ENCODE measurements at places on chromosomes 5 and 9.
A peak's percentile ranks its signal among the peaks of the same experiment; 100 is the strongest.

DNA sequence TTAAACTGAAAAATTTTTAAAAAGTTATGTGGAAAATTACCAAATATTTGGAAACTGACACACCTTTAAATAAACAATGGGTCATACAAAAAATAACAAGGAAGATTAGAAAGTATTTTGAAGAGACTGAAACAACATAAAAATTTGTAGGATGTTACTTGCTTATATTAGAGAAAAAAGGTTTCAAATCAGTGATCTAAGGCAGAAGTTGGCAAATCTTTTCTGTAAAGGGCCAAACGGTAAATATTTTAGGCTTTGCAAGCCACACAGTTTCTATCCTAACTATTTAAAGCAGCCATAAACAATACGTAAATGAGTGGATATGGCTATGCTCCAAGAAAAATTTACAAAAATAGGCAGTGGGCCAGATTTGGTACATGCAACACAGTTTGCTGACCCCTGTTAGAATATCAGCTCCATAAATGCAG lies 81.3 kb downstream of the OXCT1 start:
- DNase-seq = no peak

- DNase-seq = no peak
These were observed 3.6 kb downstream of the CCL19 start for GRCh38 chr9:34687276-34688030.

DNA sequence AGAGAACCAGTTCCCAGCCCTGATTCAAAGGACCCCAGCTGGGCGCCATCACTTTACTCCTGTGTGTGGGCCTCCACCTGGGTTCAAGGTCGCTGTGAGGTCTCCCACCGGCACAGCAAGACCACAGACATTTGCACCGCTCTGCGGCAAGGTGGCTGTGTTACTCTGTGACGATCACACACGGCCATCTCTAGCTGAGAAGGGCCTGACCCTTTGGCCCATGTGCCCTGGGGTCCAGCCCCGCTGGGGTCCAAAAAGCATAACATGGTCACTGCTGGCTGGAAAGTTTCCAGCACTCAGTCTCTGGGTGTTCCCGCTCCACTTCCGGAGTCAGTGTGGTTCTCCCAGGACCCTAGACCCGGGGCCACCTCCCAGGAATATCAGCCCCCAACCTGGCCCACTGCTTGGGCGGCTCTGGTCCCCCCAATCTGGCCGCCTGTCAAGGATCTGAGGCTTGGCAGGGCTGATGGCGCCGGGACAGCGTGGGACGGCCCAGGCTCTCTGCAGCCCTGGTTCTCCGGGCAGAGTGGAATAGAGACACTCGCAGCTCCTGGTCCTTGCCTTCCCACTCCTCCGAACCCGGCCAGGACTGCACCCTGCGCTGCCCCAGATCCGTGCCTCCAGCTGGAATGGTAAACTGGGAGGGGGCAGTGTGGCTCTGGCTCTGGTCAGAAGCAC lies 3.9 kb upstream of the LMX1B start:
- DNase-seq = no peak

DNA sequence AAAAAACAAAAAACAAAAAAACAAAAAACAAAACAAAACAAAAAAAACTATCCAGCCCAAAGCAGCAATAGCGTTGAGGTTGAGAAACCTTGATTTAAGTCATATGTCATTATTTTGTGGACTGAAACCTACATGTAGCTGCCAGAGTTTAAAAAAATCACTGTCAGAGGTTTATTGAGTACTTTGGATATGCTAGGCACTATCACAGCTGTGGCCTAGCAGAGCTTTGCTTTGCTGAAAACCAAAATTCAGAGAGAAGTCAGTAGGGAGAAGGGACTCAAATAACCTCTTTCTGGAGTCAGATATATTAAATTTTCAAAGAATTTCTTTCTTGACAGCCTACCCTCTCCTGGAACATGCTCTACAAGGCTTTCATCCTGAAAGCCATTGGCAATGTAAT lies 151.5 kb downstream of the TARS1 start:
- no peak for DNase-seq

DNA sequence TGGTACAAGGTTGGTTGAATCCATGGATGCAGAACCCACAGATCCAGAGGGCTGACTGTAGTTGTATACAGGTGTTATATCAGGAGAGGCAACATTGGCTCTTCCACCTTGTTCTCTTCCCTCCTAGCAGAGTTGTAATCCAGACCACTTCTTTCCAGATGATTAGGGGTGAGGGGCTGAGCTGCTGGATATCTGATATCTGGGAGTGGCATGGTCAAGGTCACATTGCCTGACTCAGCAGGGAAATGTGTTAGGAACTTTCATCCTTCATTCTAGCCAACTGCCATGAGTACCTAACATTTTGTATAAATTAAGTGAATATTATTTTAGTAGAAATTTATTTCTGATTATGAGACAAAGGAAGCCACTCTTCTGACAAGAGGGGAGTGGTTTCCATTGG lies 7.3 kb downstream of the DAPK1 start:
- DNase-seq = no peak

- no peak for DNase-seq
These were observed 105.2 kb upstream of the CACNA1B start for GRCh38 chr9:137772281-137772873.

DNA sequence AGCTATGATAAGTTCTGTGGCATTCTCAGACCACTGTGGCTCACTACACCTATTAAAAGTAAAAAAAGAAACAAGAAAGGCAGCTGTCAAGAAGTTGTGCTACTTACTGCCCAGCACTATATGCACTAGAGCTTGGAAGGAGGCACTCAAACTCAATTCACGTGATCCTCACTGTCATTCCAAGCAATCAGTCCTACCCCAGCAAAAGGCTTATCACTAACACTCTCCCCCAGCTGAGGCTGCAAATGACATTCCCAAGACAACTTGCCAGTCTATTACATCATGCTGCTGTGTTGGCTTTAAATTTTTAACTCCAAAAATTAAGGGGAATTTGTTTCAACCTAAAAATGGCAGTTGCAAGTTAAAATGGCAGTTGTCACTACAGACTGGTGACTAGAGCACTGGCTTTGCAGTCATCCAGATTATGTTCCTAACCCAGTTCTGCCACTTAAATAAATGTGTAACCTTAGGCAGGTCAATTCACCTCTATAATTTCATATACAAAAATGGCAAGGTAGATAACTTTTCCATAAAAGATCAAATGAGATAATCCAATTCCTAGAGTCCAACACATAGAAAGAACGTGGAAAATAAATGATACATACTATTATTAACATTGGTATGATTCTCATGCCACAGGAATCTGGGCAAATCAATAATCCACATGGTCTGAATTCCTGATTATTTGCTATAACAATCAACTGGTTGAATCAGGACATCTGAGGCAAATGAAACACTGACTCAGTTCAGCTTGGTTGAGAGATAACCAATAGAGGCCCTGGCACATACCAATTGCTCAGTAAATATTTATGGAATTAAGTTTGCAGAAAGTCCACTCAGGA lies 52.4 kb downstream of the FBXW11 start:
- DNase-seq = peak; percentile 77

DNA sequence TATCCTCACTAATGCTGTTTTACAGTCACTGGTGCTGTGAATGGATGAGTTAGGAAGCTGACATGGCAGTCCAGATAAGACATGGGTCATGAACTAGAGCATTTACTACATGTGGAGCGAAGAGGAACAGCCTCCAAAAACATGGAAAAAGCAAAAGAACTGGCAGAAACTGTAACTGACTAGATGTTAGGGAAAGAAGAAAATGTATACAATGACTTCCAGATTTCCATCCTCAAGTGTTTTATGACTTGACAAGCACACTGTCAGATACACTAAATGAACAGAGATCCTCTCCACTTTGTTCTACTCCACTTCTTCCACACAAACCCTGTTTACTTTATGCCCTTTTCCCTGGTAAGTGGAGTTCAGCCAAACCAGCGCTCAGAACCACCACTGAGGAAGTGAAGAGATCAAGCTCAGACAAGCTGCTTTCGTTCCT lies 11.5 kb downstream of the HMGCS1 start:
- no peak for DNase-seq

DNA sequence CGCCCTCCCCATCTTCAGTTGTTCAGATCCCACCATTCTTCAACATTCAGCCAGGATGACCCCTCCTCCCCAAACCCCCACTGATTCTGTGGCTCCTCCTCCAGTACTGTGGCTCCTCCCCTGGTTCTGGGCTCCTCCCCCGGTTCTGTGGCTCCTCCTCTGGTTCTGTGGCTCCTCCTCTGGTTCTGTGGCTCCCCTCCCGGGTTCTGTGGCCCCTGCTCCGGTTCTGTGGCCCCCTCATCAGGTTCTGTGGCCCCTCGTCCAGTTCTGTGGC lies 32.8 kb downstream of the C5orf15 start:
- no peak for DNase-seq

DNA sequence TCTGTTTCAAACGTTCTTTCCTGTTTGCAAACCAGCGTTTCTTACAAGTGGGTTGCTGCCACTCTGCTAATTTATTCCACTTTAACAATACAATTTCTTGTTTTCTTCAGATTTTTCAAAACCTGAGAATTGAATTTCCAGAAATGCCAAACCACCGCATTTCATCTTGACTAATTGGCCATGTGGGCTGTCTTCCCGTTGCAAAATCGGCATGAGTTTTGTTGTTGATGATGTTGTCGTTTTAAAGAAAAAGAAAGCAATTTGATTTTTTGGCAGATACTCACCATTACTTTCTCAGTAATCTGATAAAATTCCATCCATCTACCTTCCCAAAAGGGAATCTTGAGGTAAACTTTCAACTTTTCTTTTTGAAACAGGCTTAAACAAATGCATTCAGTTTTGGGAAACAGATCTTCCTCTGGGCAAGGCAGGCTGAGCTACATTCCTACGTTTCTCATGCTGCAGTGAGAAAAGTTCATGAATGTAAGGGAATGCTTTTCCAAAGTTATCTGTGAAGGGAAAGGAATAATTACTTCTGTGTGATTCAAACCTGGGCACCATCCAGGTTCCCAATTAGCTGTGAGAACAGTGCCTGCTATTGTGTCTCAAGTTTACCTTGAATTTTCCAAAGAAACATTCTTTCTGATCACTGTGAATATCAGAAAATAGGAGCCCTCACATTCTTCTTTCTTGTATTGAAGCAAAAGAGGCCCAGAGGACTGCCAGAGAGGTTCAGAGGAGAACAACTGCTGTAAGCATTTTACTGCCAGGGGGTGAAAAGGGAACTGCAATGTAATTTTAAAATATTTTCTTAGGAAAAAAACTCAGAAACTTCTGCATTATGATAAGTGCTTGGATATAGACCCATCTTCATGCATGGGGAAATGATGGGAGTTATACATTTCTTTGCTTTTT lies 100.7 kb upstream of the TUT7 start:
- no peak for DNase-seq

DNA sequence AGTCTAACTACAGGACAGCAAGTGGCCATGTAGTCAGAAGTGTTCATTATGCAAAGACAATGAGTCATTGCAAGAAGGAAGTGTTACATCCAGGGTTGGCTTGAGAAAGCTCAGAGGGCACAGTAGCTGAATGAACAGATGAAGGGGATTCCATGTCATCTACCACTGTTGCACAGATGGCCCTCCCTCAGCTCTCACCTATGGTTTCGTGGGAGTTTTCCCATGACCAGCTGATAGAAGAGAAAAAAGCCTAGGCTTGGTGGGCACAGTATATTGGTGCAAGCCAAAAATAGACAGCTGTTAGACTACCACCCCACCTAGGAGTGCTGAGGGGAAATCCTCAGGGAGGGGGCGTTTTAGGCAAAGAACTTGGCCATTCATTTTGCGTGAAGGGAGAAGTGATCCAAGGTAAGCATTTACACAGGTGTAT lies 217.0 kb downstream of the DMRT2 start:
- DNase-seq = peak; percentile 37

DNA sequence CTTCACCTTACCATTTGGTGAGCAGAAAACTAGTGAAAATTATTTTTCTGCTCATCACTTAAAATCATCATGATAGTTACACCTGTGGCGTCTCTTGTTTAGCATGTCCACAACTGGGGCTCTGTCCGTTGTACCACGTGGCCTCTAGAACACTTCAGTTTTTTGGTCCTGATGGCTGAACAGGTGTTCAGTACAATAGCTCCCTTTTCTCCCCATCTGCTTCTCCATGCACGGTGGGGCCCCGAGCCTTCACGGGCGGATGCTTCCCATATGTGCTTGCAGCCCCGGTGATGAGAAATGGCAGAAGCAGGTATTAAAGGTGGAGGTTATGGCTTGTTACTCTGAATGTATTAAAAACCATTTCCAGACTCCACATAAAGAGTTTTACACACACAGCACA lies 304.1 kb downstream of the CWC27 start:
- no peak for DNase-seq

DNA sequence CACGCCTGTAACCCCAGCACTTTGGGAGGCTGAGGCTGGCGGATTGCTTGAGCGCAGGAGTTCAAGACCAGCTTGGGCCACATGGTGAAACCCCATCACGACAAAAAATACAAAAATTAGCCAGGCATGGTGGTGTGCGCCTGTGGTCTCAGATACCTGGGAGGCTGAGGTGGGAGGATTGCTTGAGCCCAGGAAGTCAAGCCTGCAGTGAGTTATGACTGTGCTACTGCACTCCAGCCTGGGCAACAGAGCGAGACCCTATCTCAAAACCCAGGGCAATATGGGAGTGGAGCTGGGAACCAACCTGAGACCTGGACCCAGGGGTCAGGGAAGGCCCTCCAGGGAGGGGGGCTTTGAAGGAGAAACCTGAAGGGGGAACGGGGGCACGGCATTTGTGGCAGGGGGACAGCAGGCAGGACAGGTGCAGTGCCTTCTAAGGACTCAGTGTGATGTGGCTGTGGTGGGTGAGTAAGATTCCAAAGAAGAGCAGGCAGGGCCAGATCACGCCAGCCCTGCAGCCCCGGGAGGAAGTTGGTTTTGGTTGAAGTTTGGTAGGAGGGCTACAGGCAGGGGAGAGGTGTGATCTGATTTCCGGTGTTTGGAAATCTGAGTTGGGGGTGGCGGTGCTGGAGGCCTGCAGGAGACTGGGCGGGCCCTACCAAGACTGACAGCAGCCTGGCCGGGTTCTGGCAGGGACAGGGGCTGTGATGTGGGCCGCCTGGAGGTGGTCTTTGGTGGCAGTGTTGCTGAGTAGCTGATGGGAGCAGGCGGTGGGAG lies 46.2 kb downstream of the NTNG2 start:
- no peak for DNase-seq

Measured in kidney tubule cell (primary cell).